ENCODE measurements at places on chromosomes 6 and 20.

GRCh38 chr6:116111552-116112528 lies 11.2 kb downstream of the NT5DC1 start:
- H3K27me3 ChIP-seq = no peaks in the 10 kb centered on the region
- no peak overlapping the region for H3K4me3 ChIP-seq
- no peak overlapping the region for H3K27ac ChIP-seq

DNA sequence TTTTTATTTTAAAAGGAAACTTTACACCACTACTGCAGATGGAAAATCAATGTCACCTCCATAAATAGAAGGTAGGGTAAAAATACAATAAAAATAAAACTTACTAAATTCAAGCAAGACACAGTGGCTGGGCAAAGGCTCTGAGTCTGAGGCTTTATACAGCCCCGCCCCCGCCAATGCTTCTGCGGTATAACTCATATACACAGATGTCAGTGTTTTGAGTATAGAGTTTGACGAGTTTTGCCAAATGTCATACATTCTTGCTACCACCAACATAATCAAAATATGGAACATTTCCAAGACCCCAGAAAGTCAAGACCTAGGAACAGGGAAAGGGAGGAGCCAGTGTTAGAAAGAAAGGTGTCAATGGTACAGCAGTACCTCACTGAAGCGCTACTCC lies 12.8 kb downstream of the NFATC2 start:
- no peak for DNase-seq
- H3K36me3 ChIP-seq = peaks cover 18% of the 10 kb centered on the region
- H3K4me1 ChIP-seq = peaks cover 92% of the 10 kb centered on the region
- H3K27me3 ChIP-seq = no peaks in the 10 kb centered on the region
- H3K27ac ChIP-seq = peak overlapping the region; percentile 83
- no peak overlapping the region for H3K4me3 ChIP-seq

- peaks cover 21% of the 10 kb centered on the region for H3K27me3 ChIP-seq
- DNase-seq = no peak
- H3K4me3 ChIP-seq = no peak overlapping the region
- H3K27ac ChIP-seq = no peak overlapping the region
- no peaks in the 10 kb centered on the region for H3K4me1 ChIP-seq
Observed at GRCh38 chr6:132927713-132928112, 113.3 kb downstream of the RPS12 start.

DNA sequence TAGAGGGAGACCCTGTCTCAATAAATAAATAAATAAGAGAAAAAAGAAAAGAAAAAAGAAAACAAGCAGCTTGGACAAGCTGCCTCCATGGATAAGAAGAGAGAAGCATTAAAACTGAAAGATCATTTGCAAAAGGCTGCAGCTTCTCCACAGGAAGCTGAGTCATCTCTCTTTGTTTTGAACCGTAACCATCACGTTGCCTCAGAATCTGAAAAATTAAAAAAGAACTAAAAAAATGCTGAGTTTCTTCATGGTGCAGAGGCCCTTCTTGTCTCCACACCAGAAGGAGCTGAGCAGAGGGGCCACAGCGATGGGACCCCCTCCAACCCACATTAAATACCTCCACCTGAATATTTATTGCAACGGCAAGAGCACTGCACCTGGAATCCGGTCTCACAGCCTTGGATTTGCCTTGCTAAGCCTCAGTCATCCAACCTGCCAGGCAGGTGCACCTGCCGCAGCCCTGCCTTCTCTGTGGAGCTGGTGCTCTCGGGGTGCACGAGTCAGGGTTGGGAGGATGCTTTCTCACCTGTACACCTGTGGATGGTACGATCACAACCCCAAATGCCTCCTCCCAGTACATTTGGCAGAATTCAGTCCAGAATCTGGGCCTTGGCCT lies 28.1 kb downstream of the TOX2 start:
- no peaks in the 10 kb centered on the region for H3K36me3 ChIP-seq
- DNase-seq = no peak
- H3K4me3 ChIP-seq = peak overlapping the region; percentile 33
- H3K27me3 ChIP-seq = no peaks in the 10 kb centered on the region

GRCh38 chr6:159023893-159024292 lies 20.9 kb downstream of the TAGAP start:
- DNase-seq = no peak
- H3K4me3 ChIP-seq = no peak overlapping the region
- H3K27me3 ChIP-seq = no peaks in the 10 kb centered on the region
- H3K27ac ChIP-seq = no peak overlapping the region
- peaks cover 28% of the 10 kb centered on the region for H3K36me3 ChIP-seq

- H3K27me3 ChIP-seq = no peaks in the 10 kb centered on the region
- H3K27ac ChIP-seq = no peak overlapping the region
- H3K4me1 ChIP-seq = peaks cover 79% of the 10 kb centered on the region
- H3K4me3 ChIP-seq = no peak overlapping the region
- peaks cover 56% of the 10 kb centered on the region for H3K36me3 ChIP-seq
Observed at GRCh38 chr6:25002326-25003091, 66.7 kb upstream of the RIPOR2 start.

Measured in activated B cell treated with CpG ODN at 0.5 μM for 24 hours (primary cell).